ENCODE measurements at places on chromosomes 5 and 9.

DNA sequence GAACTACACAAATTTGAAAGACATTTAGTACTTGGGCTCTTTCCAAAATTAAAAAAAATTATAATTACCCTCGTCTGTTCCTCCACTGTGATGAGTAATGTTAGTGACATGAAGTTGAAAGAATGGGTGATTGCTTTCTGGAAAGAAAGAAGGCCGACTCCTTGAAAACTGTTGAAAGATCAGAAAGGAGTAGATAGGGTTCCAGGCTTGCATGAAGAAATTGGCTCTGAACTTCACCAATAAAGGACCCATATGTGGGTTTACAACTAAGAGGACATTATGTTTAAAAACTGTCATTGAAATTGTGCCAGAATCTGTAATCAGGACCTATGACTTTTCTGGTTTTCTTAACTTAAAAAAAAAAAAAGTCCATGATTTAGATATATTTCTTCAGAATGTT, 20.7 kb upstream of the MOCS2 start:
- peak; percentile 57 for DNase-seq

DNA sequence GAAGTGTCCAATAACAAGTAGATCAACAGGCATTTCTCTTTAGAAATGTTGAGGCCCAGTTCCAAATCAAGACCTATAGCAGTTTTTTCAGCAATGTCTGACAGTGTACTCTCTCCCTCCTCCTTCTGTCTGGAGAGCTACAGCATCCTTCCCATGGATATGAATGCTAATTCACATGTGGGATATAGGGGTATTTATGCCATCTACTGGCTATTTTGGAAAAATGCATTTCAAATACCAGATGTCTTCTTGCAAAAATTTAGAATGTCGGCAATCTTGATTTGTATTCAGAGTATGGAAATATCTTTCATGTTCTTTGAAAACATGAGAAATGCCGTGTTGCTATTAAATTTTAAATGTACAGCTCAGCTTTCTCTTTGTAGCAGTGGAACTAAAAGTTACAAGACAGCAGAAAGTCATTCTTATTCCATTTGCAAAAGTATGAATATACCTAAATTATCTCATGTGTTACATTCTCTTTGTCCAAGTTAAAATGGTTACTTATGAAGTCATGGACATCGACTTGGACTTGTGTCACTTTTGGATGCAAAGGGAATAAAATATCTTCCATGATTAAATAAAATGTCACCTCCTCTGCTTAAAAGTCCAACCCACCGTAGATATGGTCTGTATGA, 647.8 kb downstream of the TAF11L14 start:
- peak; percentile 42 for DNase-seq

DNA sequence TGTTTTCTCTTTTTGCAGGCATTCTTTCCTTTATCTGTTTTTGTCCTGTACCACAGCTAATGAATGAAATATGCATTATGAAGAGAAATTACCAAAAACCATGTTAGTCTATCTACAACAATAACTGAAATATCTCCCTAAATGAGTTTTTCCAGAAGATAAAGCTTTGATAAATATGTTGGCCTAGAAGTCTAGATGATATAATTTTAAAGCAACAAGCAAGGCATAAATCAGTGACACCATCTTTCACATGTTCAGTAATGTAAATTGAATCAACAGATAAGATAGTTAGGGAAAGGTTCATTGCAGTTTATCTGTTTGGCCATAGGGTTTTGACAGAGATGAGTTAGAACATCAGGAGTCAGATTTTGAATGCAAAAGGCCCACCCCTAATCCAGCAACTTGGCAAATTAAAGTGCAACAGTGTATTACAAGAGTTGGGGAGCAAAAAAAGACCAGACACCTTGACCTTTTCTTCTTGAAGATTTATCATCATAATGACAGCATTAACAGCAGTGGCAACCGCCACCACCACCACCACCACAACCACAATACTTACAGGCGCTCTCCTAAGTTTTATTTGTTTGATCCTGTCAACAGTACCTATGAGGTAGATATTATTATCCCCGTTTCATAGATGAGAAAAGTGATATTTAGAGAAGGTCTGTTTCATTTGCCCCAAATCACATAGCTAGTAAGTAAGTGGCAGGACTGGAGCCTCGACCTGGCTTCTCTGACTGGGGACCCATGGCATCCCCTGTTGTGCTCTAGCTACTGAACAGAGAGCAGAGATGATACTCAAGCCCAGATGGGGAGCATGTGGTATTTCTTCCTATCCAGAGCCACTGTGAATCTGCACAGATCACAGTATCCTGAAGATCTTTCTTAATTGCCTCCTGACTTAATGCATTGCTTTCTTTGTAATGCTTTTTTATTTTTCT, 122.8 kb upstream of the DHFR start:
- no peak for DNase-seq

GRCh38 chr9:132753593-132753880, 83.3 kb downstream of the GTF3C4 start:
- no peak for DNase-seq

- DNase-seq = no peak
Observed at GRCh38 chr9:107951511-107951910, 461.9 kb upstream of the KLF4 start.

- DNase-seq = no peak
Observed at GRCh38 chr9:8133606-8134005, 334.0 kb upstream of the DMAC1 start.

Measured in AG08396 (cell line).